ENCODE measurements at places on chromosomes 12 and 14.

DNA sequence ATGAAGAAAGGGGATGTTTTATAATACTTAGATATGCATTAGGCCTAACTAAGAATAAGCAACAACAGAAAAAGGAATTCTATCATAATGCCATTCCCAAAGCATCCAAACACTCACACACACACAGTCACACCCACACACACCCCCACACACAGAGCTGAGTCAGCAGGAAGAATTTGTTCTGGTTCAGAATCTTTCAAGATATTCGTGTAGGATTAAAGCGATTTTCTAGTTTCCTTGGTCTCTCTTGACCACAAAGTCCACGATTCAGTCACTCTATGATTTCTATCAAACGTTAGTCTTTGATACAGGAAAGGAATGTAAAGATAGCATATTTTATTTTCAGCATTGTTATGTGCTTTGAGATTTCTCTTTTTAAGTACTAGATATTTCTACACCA is 382.6 kb upstream of the DCN start:
- DNase-seq, result no peak

DNA sequence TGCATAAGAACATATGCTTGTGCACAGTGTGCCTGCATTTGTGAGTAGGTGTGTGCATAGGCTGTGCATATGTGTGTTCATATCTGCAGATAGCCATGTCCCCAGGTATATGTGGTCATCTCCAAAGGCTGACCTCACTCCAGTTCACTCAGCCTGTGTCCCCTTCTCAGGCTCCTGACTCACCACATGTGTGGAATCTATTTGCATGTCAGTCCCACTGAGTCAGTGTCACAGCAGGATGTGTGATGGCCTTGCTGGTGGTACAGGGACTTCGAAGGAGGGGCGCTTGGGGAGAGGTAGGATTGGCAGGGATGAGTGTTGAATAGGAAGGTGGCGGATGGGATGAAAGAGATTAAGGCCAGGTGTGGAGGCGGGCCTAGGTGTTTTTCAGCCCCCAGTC is 35.5 kb downstream of the KRT80 start:
- DNase-seq, result no peak

GRCh38 chr12:66129934-66130266 is 650 bp downstream of the LLPH start:
- no peak for DNase-seq

- no peak for DNase-seq
Measured at GRCh38 chr14:37369425-37369824, 171.7 kb downstream of the MIPOL1 start.

DNA sequence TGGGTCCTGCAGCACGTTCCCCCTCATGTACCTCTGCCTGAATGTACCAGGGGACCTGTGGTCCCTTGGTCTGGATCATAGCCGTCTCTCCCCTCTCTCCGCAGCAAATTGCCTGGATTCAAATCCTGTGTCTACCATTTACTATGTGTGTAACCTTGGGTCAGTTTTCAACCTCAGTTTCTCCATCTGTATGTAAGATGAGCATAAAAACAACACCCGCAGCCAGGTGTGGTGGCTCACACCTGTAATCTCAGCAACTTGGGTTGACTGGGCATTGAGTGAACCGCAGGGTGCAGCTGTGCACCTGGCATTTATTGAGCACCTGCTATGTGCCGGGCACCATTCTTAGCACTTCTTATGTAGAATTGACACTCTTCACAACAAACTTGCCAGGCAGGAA is 14.1 kb downstream of the CYP46A1 start:
- DNase-seq, result no peak

- no peak for DNase-seq
Measured at GRCh38 chr14:51865953-51866747, 5.7 kb downstream of the GNG2 start.

All from activated CD4-positive, CD25-positive, alpha-beta regulatory T cell treated with anti-CD3 and anti-CD28 coated beads, Interleukin-2, amount 50 U/mL, for 72 hours (primary cell).